ENCODE measurements at places on chromosomes 3 and 15.

DNA sequence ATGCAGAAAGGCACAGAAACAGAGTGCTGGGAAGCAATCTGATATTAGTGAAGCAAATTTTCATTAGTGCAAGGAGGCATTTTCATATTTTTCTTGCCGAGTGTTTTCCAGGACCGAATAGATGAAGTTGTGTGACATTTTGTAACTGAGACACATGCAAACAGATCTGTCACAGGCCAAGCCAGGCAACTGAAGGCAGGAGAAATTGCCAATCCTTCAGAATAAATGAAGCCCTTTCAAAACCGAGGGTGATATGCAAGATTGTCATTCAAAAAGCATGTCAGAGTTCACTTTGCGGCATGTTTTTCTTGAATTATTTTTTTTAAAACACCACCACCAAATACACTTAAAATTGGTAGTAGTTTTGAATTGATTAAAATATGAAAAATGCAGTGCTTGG is 6.2 kb downstream of the LMOD3 start:
- no peak for DNase-seq

DNA sequence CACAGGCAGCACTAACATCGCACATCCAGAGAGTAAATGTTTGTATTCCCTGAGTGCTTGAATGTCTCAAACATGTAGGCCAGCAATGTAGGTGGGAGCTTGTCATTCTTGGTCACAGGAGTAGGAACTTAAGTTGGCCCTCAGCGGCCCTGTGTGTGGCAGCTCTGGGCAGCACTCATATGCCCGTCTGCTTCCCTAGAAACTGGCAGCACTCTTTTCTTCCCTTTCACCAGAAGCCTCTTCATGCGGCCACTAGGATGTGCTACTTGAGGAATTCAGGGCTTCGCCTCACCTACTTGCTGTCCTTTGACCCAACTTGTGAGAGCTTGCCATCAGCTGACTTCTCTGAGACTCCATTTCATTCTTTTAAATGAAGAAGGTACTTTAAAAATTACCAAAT is 69.5 kb downstream of the TIPARP start:
- no peak for DNase-seq

GRCh38 chr15:74144153-74144775 is 13.9 kb downstream of the ISLR2 start:
- DNase-seq: no peak

DNA sequence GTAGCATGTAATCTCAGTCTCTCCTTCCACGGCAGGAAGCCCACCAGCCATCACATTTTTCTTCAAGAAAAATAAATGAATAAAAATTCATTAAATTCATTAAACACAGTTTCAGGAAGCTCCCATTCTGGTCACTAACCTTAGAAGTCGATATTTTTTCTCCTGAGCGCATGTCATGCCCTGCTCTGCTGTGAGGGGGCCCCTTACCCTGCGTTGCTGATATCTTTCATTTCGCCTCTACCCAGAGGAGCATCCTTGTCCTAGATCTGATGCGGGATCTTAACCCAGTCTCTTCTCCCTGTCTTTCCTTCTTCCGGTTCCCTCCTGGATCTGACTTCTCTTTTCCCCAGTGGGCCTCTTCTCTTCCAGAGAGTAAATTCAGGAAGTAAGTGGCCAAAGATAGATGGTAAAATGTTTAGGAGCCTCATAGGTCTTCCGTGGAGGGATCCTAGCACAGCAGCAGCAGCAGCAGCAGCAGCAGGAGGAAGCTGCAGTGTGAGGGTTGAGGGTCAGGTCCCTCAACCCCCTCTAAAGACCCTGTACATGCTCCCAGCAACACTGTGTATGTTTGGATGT is 1.4 kb upstream of the ILDR1 start:
- no peak for DNase-seq

DNA sequence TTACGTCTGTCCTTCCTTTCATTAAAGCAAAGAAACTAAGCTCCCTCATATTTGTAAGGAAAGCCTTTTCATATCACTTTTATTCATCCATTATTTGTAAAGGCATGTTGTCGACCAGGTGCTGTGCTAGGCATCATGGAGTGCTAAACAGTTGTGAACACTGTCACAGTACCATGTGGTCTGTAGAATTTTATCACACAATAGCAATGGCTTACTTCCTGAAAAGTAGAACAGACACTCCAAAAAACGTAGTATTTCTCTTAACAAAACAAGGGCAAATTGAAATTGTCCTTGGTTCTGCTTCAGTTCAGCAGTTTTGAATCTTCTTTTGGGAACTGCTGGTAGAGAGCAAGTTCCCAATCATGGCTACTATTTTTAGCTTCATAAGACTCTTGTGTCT is 63.3 kb downstream of the RBMS3 start:
- DNase-seq: no peak

DNA sequence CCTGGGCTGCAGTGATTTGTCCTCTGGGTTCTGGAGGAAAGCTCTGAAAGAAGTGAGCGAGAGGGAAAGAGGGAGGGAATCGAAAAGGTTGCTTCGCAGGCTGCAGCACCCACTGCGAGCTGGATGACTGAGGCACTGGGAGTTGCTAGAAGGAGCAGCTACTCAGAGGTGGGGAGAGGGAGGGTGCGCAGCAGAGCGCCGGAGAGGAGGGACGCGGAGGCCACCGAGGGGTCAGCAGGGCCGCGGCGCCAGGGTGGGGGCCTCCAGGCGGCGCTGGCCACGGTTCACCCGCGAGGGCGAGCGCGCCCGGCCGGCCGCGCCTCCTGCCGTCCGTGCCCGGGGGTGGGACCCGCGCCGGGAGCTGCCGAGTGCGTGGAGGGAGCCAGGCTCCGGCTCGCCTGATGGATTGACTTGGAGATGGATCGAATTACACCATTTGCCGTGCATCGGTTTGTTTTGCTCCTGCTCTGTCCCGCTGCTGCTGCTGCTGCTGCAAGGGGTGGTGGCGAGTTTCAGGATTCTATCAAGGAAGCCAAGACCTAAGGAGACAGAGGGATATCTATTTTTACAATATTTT is at the start of gene SEMA6D:
TSS of gene SEMA6D (plus strand) at position 470 of the 577 bp plus-strand sequence. CDS start 42,294 bp downstream, outside the sequence.
- DNase-seq: peak; percentile 81

GRCh38 chr3:158528076-158528674 is 42.8 kb upstream of the MLF1 start:
- DNase-seq: no peak

DNA sequence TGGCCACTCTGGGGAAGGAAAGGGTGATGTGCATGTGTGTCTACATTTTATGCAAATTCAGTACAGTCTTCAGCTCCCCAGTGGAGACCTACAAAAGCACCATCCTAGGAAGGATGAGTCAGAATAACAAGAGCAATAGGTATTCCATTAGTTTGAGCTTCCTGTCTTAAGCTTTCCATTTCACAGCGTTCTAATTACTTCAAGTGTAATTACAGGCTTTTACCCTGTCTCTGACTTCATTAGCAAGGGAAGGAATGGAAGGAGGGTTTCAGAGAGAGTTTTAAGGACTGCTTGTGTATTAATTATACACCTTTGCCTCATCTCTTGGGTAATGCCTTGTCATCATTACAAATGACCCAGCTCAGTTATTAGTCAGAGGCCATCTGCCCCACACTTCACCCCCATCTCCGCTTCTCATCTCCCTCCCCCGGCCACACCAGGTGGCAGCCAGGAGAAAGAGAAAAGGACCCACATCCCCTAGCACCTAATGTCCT is 202.8 kb upstream of the MRPL3 start:
- DNase-seq: no peak

- DNase-seq: no peak
Observed at GRCh38 chr3:148948913-148949657, 42.3 kb upstream of the GYG1 start.

DNA sequence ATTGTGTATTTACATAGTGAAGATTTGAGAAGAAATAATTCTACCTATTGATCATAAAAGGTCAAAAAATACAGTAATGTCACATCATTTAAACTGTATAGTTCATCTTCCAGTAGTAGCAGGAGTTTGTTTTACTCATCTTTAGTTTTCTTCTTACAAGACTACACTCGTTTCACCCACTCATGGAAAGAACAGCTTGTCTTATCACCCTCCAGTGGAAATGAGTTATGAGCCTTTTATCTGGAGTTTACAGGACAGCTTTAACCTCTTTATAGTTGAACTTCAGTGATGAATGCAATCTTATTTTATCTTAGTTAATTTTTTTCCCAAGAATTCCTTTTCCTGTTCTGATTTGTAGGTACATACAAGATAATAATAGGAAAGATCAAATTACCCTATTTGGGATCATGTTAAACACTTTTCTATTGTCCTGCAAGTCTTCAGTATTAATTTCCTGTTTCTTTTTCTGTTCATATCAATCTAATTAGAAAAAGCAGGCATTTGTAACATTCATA is 36.8 kb downstream of the RBMS3 start:
- DNase-seq: no peak

GRCh38 chr15:36117296-36117787 is 462.1 kb upstream of the CDIN1 start:
- no peak for DNase-seq

DNA sequence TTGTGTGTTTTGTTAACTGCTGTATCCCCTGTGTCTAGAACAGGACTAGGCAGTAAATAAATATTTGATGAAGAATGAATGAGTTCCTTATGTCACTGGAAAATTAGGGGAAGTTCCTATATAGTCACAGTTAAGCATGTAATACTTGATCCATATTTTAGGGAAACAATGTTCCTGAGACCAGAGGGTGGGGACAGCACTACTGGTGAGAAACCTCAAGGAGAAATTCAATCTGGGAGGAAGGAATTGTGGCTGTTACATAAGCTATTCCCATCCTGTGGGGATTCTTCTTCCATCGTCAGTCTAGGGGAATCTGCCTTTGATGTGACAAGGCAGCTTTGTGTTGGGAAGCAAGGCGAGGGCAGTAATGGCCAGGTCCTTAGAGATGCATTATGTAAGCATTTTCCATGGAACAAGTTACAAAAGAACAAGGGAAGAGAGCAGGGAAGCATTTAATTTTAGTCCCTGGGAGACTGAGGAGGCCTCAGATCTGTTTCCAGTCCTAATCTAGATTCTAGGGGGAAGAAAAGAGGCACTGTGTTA is 219.3 kb upstream of the TTC14 start:
- DNase-seq: no peak

Data from right lung (tissue), 10 donors.